NCI-H748 treated with DMSO at 0.1 percent for 48 hours (cell line): ENCODE measurements at places on chromosomes 2 and 18.

GRCh38 chr2:159933040-159933726 is 129.2 kb downstream of the PLA2R1 start:
- DNase-seq = no peak

- DNase-seq = no peak
Measured at GRCh38 chr18:73479477-73479876, 611.7 kb upstream of the NETO1 start.

GRCh38 chr18:39371996-39372395 is 1806.4 kb upstream of the CELF4 start:
- no peak for DNase-seq

- DNase-seq = peak; percentile 62
Measured at GRCh38 chr2:23584054-23584745, 199.2 kb downstream of the KLHL29 start.

DNA sequence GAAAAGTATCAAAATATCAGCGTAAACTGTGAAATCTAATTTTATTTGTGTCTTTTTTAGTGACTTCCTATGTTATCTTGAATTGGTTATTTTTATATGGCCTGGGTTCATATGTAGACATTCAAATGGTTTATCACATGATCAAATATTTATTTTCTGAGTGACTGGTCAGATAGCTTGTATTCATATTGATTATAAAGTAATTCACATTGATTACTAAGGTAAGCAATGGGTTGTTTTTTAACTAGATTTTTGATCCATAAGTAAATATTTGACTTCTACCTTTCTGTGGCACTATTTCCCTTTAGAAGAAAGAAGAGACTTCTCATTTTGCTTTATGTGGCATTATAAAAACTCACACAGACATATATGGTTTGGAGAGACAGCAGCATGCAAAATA is 260.5 kb downstream of the TCF4 start:
- no peak for DNase-seq

DNA sequence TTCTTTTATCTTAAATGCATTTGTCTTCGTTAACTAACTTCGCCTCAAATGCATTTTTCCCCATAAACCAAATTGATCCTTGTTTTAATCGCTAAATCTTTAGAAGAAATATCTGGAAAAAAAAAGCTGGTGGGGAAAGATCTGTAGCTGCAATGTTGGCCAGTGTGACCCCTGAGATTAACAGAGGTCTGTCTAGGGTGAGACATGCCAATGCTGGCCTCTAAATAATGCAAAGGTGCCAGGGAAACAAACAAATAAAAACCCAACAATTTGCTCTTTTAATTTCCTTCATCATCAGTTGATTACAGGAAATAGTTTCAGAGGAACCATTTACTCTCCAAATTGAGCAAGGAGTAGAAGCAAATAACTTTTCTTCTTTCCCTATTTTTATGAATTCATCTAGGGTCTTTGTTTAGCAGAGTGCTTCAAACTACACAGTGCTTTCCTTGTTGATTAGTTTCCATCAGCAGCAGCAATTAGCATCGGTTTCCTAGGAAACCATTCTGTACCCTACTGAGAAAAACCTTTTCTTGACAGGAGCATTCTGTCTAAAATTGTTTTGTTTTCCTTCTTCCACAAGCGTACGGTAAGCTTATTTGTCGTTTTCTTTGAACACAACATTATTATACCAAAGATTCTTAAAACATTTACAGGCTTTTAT is 100.5 kb upstream of the UNC80 start:
- DNase-seq = peak; percentile 75

DNA sequence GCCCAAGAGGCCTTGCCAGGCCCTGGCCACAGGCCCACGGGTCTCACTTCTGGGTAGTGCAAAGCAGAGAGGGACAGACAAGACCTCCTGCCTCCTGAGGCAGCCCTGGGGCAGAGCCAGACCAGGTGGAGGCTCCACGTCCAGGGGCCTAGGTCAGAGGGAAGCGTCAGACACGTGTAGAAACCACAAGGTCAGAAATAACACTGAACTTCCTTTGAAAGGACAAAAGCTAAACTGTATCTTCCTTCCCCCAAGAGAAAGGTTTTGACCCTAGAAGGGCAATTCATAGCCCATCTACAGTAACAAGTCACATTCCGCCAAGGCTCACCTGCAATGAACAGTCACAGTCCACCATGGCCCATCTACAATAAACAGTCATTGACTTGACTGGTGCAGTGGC is 17.9 kb downstream of the SDC1 start:
- no peak for DNase-seq

DNA sequence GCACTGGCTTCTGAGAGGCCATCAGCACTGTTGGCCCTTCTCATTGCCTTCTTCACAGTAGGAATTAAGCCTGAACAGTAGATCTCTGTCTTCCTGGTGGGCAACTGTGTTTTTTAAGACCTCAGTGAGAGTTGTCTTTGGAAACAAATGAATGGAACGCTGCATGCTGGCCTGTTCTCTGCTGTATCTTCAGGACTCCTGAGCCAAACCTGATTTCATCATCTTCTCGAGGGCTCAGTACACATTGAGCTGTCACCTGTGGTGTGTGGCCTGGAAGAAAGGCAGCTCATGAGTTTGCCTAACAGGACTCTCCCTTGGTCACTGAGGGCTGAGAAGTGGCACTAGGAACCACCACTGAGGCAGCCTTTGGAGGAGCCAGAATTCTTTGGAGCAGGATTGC is 39.7 kb downstream of the SH3RF3 start:
- DNase-seq = no peak

DNA sequence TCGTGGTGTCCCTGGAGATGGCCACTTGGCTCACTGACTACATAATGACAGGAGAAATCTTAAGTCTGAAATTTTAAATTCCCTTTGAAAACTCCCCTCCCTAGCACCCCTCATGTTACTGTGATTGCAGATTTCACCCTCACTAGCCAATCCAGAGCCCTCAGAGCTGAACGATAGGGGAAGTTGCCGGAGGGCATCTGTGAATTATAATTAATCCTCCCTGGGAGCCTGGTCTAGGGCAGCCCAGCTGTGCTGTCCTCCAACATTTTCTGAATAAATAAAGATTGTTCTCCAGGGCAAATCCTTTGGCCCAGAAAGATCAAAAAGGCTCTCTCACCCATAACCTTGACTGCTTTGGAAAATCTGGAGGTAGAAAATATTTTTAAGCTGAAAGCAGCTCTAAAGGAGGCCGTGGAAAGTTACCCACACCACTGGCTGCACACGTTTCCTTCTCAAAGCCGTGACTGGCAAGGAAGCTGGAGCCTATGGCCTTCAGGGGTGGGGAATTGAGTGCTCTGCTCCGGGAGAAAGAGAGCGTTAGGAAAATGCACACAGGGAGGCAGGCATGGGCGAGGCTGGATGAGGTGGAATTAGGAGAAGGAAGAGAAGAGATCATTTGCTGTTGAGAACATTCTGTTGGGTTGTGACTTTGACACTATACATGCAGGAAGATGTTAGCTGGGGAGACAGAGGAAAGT is 68.9 kb upstream of the CNGA3 start:
- DNase-seq = no peak

DNA sequence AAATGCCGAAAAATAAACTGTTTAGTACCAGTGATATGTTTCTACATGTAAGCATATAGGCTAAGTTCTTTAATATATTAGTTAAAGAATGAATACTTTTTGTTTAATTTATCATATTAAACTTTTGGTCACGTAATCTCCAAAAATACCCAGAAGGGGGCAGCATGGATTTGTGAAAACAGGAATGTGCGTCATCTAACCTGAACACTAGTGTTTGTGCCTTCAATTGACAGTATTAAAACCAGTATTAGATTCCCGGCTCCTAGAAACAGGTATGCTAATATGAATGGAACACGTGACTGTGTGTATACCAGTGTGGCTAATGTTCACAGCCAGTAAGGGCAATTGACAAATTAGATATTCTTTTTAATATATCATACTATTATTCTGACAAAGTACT is 51.8 kb downstream of the WDR7 start:
- DNase-seq = peak; percentile 63

DNA sequence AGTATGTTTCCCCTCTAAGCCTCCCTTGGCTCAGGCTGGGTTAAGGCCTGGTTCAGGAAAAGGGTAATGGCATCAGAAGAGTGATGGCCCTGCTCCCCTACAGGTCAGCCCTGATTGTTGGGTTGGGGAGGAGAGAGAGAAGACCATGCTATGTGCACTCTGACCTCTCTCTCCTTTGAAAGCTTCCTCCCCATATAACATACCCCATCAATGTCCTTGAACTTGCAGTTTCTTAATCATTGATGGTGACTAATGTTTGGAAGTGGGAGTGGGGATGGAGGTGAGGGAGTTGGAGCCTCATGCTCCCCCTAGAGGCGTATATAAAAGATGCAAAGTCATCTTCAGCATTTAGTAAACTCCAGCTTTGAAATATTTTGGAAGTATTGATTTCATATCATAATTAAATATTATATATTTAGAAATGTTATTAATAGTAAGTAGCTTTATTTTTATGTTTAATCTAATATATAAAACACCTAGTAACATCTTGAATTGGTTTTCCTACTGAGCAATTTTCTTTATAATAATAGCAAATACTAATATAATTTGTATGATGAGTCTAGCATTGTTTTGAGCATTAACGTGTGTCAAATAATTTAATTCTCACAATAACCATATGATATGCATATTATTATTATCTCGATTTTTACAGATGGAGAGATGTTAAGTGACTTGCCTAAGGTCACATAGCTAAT is 8.8 kb downstream of the PLCL1 start:
- DNase-seq = peak; percentile 17

DNA sequence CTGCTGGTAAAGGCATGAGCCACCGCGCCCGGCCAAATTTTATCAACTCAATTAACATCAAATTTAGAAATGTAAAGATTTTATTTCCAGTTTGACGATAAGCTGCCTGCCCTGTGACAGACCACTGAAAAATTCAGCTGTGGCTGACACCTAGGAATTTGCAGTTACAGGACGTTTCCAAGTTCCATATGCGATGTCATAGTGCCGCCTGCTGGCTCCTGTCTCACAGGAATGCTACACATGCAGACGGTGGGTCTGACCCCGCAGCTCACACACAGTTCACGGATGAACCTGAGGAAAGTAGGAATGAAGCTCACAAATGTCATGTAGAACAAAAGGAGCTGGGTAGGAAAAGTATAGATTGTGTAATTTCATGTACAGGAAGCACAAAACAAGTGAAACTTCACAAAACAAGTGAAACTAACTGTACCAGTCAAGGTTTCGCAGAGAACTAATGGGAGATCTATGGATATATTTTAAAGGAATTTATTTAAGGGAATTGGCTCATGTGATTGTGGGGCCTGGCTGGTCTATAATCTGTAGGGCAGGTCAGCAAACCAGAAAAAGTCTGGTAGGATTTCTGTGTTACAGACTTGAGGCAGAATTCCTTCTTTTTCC is 13.2 kb upstream of the SEH1L start:
- DNase-seq = peak; percentile 46

- DNase-seq = no peak
Measured at GRCh38 chr2:58130238-58130637, 83.6 kb downstream of the VRK2 start.

DNA sequence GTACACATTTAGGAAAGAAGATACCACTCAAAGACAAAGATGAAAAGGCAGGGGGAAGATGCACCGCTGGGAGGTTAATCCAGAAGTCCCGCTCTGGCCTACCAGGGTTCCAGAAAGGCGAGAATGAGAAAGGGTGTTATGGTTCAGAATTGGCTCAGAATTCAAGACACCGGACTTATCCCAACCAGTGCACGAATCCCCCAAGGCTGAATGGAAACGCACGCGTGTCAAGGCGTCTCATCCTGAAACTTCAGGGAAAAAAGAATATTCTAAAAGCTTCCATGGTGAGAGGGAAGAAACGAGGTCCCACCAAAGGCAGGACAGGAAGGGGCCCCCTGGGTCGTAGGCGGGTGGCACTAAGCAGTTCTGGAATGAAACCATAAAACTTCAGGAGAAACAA is 71.9 kb downstream of the SLC66A2 start:
- DNase-seq = no peak

GRCh38 chr2:24721470-24721869 is 71.7 kb downstream of the PTRHD1 start:
- DNase-seq = no peak

DNA sequence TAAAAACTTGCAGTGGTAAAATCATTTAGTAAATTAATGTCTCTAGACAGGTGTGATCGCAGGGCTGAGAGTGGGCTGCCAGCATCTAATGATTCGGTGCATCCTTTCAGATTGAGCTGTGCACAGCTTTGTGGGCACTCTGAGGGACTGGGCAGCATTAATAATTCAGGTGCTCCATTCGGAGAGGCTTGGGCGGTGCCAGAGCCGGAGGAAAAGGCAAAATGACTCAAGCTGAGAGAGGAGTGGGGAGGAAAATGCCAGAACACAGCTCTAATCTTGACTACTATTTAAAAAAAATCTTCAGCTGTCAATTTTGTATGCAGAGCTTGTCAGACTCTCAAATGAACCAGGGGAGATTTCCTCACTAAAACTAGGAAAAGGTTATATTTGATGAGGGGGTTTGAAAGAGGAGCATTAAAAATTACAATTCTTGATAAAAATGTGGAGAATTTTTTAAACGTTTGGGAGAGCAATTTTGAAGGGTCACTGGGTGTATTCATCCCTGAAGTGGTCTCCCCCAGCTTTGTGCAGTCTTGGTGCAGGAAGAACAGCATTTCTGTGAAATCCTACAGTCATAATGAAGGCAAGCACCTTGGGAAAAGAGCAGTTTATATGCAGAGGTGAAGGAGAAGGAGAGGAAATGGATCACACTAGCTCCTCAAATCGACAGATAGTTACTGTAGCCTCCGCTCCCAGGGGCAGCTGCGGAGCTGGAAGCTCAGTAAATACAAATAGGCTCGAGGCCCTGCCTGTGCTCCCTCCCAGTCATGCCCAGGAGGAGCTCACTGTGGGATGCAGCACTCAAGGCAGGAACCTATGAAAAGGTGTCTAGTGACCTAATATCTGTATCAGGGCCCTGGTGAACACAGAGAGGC is 535.4 kb upstream of the RAB6C start:
- no peak for DNase-seq

- peak; percentile 7 for DNase-seq
Measured at GRCh38 chr2:169711751-169712509, 17.7 kb downstream of the PHOSPHO2 start.

DNA sequence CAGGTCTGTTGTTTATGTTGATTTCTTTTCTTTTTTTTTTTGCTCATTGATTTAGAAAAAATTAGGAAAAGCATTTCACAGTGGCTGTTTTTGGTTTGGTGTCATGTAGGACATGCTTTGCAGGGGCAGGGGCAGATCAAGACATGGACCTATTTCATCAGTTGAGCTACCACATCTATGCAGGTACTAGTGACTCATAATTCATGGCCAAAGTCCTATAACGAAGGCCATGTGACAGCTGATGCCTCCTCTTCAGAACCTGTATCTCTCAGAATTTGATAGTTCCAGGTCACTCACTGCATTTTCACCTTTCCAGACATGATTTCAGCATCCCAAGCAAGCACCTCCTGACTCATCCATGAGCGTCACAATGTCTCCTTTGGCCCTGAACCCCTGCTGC is 195.8 kb downstream of the ALK start:
- DNase-seq = no peak

DNA sequence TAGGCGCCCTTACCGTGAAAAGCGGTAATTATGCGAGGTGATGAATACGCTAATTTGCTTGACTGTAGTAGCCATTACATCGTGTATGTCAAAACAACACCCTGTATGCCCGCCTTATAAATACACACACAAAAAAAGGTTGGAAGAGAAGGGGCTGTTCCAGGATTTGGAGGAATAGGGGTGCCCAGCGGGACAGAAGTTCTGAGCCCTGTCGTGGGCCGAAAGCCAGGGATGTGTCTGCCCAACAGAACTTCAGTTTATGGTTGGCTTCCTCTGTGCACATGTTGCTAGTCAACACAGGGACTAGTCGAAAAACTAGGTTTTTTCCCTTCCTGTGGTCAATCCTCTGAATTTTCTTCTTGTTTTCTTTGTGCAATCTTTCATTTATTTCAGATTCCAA is 182.5 kb downstream of the ACKR3 start:
- no peak for DNase-seq

- no peak for DNase-seq
Measured at GRCh38 chr2:62814123-62814522, 108.6 kb downstream of the EHBP1 start.
